ENCODE measurements at places on chromosomes 6 and 20.

GRCh38 chr6:162377735-162378134, 349.8 kb downstream of the PRKN start:
- H3K27me3 ChIP-seq, result no peaks in the 10 kb centered on the region
- no peaks in the 10 kb centered on the region for H3K36me3 ChIP-seq
- H3K27ac ChIP-seq, result no peak overlapping the region
- no peak overlapping the region for H3K4me3 ChIP-seq
- peaks cover 15% of the 10 kb centered on the region for H3K4me1 ChIP-seq

GRCh38 chr6:8321671-8322404, 113.5 kb downstream of the SLC35B3 start:
- H3K36me3 ChIP-seq, result no peaks in the 10 kb centered on the region
- H3K27ac ChIP-seq, result no peak overlapping the region
- H3K4me1 ChIP-seq, result no peaks in the 10 kb centered on the region
- DNase-seq, result no peak
- no peaks in the 10 kb centered on the region for H3K27me3 ChIP-seq

DNA sequence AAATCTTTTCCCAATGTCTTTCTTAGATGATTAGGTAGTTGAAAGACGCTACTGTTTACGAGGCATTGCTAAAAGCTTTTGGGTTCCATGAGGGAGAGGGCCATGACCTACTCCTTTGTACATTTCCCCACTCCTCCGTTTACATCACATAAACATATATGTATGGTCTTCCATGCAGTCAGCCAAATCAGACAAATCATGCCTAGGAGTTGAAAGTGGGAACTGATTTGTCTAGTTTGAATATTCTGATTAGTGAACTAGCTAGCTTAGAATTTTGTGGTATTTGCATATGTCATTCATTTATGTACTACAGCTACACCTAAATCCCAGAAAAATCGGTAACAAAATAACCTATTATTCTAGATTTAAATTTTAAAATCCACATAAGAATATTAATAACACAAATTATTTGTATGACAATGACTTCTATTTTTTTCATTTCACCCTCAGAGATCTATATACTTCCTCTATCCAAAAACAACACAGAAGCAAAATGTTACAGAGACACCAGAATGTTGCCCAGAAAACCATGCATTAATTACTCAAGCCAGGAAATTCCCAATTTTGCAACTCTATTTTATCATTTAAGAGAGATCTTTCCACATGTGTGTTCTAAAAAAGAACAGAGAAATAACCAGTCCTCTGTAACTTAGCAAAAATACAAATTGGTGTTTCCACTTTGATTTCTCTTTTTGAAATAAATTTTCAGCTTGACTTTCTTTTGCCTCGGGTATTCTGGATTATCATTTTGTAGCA, 231.9 kb downstream of the LAMA2 start:
- H3K36me3 ChIP-seq, result no peaks in the 10 kb centered on the region
- no peak overlapping the region for H3K27ac ChIP-seq
- no peak overlapping the region for H3K4me3 ChIP-seq
- no peaks in the 10 kb centered on the region for H3K27me3 ChIP-seq
- DNase-seq, result no peak
- no peaks in the 10 kb centered on the region for H3K4me1 ChIP-seq

- peaks cover 32% of the 10 kb centered on the region for H3K36me3 ChIP-seq
- DNase-seq, result no peak
- H3K27me3 ChIP-seq, result no peaks in the 10 kb centered on the region
- no peak overlapping the region for H3K27ac ChIP-seq
- H3K4me3 ChIP-seq, result no peak overlapping the region
Observed at GRCh38 chr6:107868867-107869611, 44.9 kb upstream of the SCML4 start.

- peaks cover 2% of the 10 kb centered on the region for H3K27me3 ChIP-seq
- H3K36me3 ChIP-seq, result no peaks in the 10 kb centered on the region
- no peak for DNase-seq
- H3K4me1 ChIP-seq, result peaks cover 76% of the 10 kb centered on the region
Observed at GRCh38 chr20:1876975-1877608, 18.1 kb upstream of the SIRPA start.

- no peaks in the 10 kb centered on the region for H3K36me3 ChIP-seq
- H3K4me3 ChIP-seq, result no peak overlapping the region
- H3K27me3 ChIP-seq, result no peaks in the 10 kb centered on the region
- no peak overlapping the region for H3K27ac ChIP-seq
- no peak for DNase-seq
Observed at GRCh38 chr6:53581856-53582255, 37.0 kb upstream of the GCLC start.

GRCh38 chr20:15310361-15310760, 972.9 kb upstream of the FLRT3 start:
- no peak overlapping the region for H3K4me3 ChIP-seq
- no peaks in the 10 kb centered on the region for H3K4me1 ChIP-seq
- H3K27me3 ChIP-seq, result no peaks in the 10 kb centered on the region
- no peak overlapping the region for H3K27ac ChIP-seq

DNA sequence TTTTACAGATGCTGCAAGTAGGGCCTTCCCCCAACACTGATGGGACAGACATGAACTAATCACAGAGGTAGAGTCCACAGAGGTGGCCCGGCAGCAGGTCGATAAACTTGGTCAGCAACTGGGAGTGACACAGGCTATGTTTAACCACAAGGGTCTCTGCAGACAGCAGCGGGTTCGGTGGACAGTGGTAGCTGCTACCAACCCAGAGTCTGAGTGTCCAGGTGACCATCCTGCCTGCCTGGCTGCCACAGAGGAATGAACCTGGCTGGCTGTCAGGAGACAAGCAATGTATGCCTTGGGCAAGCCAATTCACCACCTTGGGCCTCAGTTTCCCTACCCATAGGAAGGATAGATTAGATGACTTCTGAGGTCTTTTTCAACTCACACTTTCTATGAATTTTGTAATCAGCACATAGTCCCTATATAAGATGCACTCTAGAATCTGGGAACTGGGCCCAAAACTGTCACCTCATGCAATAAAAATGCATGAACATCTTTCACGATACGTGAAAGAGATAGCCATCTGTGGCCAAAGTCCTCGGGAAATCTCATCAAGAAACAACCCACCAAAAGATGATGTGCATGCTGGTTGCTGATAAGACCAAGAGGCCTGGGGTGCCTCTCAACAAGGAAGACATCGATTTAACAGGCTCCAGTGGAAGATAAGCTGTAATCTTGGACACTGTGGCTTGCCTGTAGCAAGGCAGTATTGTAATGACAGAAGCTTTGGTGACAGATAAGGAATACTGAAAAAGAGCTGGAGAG, 30.5 kb downstream of the MDGA1 start:
- no peak for DNase-seq
- no peaks in the 10 kb centered on the region for H3K36me3 ChIP-seq
- H3K27ac ChIP-seq, result no peak overlapping the region
- no peak overlapping the region for H3K4me3 ChIP-seq

DNA sequence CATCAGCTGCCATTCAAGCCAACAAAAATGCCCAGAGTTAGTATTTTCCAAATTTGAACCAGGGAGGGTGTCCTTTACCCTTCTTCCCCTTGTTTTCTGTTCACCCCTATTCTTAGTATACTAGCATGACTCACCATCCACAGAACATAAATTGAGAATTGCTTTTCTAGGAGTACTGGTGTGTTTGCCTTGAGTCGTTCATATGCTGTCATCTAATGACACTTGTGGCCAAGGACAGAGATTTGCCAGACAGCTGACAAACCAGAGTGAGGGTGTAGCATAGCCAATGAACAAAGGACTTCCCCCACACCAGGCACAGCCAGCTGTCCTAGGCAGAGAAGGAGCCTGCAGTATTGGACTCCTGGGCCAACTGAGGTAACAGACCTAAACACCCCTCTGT, 62.2 kb downstream of the FILIP1 start:
- H3K27ac ChIP-seq, result no peak overlapping the region
- H3K27me3 ChIP-seq, result no peaks in the 10 kb centered on the region
- H3K4me3 ChIP-seq, result no peak overlapping the region
- no peak for DNase-seq
- no peaks in the 10 kb centered on the region for H3K36me3 ChIP-seq

DNA sequence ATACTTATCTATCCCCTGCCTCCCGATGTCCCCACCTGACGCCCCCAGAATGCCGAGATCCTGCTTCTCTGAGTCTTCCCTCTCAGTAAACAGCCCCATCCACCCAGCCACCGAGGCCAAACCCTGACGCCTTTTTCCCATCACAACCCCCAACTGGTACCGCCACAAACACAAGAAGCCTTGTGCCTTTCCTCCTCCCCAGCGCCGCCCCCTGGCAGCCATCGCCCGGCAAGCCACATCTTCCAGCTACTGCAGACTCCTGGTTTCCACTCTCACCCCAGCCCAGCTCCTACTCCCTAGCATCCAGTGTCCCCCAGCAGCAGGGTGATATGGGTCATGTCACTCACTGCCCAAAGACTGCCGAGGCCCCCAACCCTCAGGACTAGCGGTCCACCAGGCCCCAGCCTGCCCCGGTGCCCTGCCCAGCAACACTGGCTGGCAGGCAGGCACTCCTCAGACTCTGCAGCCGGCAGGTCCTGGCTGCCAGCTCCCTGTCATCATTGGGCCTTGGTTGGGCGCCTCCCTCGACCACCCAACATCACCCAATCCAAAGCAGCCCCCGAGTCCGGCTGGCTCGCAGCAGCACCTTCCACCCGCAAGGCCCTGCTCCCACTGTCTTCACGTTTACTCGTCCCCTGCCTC, 11.2 kb downstream of the TCFL5 start:
- H3K27me3 ChIP-seq, result no peaks in the 10 kb centered on the region
- no peak overlapping the region for H3K4me3 ChIP-seq
- H3K27ac ChIP-seq, result no peak overlapping the region
- no peaks in the 10 kb centered on the region for H3K4me1 ChIP-seq

DNA sequence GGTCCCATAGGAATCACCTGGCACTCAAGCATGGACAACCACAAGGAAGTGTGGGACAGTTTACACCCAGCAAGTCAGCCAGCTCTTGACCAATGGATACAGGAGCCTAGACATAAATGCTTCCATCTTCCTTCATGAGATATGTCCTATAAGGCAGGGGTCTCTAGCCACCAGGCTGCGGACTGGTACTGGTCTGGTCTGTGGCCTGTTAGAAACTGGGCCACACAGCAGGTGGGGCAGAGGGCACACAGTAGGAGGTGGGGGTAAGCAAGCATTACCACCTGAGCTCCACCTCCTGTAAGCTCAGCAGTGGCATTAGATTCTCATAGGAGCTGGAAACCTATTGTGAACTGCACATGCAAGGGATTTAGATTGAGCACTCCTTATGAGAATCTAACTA, 437.1 kb downstream of the CD109 start:
- no peaks in the 10 kb centered on the region for H3K36me3 ChIP-seq
- no peaks in the 10 kb centered on the region for H3K4me1 ChIP-seq
- no peaks in the 10 kb centered on the region for H3K27me3 ChIP-seq
- H3K4me3 ChIP-seq, result no peak overlapping the region
- no peak overlapping the region for H3K27ac ChIP-seq
- no peak for DNase-seq

- H3K27me3 ChIP-seq, result no peaks in the 10 kb centered on the region
- no peak overlapping the region for H3K27ac ChIP-seq
- no peaks in the 10 kb centered on the region for H3K4me1 ChIP-seq
- no peaks in the 10 kb centered on the region for H3K36me3 ChIP-seq
- no peak for DNase-seq
Observed at GRCh38 chr6:88683734-88684133, 279.7 kb downstream of the RNGTT start.

GRCh38 chr6:63805808-63806572, 170.4 kb downstream of the PHF3 start:
- H3K27me3 ChIP-seq, result no peaks in the 10 kb centered on the region
- peaks cover 37% of the 10 kb centered on the region for H3K4me1 ChIP-seq
- DNase-seq, result peak; percentile 84
- H3K4me3 ChIP-seq, result peak overlapping the region; percentile 8
- no peaks in the 10 kb centered on the region for H3K36me3 ChIP-seq
- H3K27ac ChIP-seq, result peak overlapping the region; percentile 61

DNA sequence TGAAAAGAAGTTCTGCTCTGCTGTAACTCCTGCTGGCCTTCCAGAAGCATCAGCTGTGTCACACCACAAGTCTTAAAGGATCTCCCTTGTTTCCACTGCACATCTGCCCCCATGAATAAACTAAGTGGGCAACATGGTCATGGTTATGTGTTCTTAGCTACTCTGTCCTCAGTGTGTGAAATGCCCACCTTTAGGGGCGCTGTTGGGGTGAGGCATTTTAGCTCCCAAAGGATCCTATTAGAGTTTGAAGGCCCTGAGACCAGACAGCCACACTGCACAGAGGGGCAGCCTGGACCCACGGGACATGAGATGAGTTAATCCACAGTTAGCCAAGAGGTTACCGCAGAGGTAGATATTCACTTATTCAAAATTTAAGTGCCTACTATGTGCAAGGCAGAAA, 294.3 kb upstream of the QKI start:
- H3K4me1 ChIP-seq, result no peaks in the 10 kb centered on the region
- no peaks in the 10 kb centered on the region for H3K36me3 ChIP-seq
- H3K4me3 ChIP-seq, result no peak overlapping the region
- peaks cover 17% of the 10 kb centered on the region for H3K27me3 ChIP-seq
- peak; percentile 5 for DNase-seq
- H3K27ac ChIP-seq, result no peak overlapping the region

DNA sequence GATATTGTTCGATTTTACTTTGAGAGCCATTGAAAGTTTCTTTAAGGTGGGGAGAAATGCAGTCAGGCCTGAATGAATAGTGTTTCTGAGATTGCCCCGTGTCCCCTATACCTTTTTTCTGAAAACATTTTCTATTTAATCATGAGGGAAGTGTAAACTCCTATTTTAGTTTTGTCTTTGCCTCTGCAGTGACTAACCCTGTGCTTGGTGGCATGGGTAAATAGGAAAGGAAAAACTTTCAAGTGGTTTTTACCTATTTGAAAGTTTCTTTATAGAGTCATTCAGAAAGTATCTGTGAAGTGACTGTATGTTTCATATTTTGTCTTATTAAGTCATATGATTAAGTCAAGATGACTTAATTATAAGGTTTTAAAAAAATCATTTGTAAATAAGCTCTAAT, 14.5 kb downstream of the SNRNP48 start:
- no peaks in the 10 kb centered on the region for H3K27me3 ChIP-seq
- no peak overlapping the region for H3K4me3 ChIP-seq
- no peak for DNase-seq
- peaks cover 22% of the 10 kb centered on the region for H3K36me3 ChIP-seq

DNA sequence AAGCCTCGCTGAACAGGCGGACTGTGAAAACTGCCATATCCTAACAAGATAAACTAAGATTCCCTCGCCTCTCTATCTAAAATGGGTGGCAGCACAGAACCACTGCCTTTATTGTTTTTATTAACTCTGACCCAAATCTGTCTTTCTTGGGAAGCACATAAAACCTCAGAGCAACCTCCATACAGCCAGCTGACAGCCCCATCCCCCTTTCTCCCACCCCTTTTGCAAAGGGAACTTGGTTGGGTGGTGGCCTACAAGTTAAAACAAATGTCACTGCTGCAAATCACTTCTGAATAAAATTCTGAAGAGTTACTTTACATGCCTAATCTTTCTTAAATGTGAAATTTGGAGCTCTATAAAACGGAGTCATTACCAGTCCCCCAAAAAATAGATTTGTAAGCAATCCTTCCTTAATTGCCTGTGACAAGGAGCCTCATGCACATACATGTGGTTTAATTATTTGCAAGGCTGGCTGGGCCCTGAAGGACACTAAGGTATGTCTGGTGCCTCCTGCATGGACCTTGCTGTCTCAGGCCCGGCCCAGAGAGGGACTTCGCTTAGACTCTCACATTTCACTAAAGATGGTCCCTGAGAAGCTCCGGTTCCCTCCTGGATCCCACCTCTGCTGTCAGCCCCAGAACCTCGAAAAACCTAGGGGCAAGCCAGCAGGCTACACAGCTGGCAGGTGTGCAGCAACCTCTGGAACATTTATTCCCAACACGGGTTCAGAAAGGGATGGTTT, 21.7 kb downstream of the PXDC1 start:
- peaks cover 51% of the 10 kb centered on the region for H3K36me3 ChIP-seq
- no peak overlapping the region for H3K4me3 ChIP-seq
- H3K4me1 ChIP-seq, result no peaks in the 10 kb centered on the region
- no peak for DNase-seq
- H3K27ac ChIP-seq, result no peak overlapping the region
